Mucosa of gallbladder (tissue), 1 donor: ENCODE measurements at places on chromosomes 7 and 10. TPM values are rescaled to one million over a fixed set of nuclear protein-coding genes. Genes with fewer than 3 reads are reported as not detected.

The MACC1 gene
- 13.4 TPM for total RNA-seq

The RARRES2 gene
- 143 TPM for total RNA-seq

DNA sequence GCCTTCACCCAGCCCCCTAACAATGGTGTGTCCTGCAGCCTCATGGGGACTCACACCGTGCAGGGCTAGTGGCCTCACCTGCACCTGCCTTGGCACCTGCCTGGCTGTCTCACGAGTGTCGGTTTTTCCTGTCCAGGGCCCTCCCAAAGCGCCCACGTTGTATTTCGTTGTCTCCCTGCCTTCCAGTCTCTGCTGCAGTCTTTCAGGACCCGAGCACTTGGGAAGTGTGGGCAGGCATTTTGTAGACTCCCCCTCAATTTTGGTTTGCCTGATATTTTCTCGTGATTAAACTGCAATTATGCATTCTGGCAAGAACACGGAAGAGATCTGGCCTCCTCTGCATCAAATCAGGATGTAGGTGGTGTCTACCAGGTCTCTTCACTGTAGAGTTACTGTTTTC is 17.9 kb downstream of the BNIP3 start:
- no peak for DNase-seq

DNA sequence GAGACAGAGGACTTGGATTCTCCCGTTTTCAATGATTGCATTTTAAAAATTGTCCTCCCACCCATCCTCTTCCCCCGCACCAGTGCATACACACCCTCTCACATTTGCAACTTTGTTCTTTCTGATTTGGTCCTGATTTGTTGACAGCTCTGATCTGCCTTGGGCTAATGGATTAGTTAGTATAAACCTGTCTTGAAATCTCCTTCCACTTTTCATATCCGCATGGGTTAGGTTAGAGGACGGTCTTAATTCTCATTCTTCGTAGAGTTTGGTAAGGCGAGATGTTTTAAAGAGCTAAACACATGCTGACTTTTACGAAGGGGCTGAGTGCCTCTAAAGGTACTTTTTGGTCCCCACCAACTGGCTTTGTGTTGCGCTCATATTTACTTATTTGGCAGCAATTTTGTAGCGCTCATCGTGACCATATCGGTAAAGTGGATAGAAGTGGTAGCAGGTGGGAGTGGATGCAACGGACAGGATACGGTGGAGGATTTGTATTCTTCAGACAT is 1.1 kb downstream of the AHR start:
- DNase-seq, result no peak

GRCh38 chr10:36168777-36169176 is 526.7 kb upstream of the FZD8 start:
- no peak for DNase-seq

GRCh38 chr10:103757531-103758293 is 97.7 kb downstream of the SH3PXD2A start:
- peak; percentile 45 for DNase-seq

DNA sequence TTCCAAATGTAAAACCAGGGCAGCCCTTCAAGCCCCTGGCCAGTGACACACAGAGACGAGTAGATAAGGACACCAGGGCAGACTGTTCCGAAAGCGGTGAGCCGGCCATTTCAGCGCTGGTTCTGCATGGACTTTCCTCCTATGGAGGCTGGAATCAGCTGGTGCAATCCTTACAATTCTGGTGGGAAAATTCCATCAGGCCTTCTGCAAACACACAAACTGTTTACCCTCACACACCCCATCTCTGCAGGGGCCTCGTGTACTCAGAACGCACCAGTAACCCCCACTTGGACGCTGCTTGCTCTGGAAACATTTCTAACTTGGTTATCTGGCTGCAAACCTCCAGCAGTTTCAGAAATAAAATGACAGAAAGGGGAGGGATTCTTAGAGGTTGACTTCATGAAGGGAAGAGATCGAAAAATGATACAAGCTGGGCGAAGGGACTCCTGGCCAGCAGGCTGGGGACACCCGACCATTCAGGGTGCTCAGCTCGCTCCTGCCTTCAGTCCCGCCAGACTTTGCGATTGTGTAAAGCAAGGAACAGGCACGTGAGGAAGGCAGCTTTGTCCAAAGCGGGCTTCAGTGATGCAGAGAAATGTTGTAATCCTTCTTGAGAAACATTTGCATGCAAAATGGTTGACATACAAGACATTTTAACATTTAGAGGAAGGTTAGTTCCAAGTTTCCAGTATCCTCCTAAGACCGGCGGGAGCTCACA is 19.7 kb upstream of the SHH start:
- no peak for DNase-seq

DNA sequence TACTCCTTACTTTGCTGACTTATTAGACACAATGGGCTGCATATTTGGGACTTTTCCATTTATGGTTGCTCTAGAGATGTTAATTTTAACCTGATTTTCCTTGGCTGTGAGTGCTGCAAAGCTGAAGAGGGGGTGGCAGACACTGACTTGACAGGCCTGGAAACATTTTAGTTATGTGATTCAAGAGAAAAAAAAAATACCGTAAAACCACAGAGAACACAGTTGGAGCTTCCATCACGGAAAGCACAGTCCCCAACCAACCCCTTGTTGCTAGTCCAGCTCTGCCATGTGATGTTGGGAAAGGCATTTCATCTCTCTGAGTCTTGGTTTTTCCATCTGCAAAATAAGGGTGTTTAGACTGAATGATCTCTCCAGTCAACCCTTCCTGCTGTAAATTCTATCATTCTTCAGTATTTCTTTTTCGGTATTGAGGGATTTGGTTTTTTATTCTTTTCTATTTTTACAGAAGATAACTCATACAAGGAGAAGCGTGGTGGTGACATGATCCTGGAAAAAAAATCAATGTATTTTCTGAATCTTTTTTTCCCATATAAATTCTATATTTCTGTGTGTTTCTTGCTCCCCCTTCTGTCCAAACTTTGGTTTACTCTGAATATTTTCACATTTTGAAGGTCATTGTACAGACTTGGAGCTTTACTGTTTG is 246.1 kb downstream of the REEP3 start:
- DNase-seq, result no peak

- no peak for DNase-seq
Measured at GRCh38 chr7:108815815-108816214, 246.1 kb downstream of the DNAJB9 start.

DNA sequence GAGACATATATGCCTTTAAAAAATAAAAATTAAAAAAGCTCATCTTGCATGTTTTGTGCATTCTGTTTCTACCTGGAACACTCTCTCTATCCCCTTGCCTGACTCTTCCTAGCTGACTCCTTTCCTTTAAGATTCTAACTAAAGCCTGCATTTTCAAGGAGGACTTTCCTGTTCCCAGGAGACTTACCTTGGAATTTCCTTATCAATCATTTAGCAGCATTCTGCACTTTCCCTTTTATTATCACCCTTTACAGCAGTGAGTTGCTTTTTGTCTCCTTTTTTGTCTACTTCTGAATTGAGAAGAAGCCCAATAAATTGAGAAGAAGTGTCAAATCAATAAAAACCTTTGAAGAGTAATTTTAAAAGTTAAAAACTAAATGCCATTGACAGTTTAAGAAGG is 142.2 kb upstream of the TMEM196 start:
- DNase-seq, result no peak

- no peak for DNase-seq
Measured at GRCh38 chr10:24926557-24926956, 25.8 kb downstream of the PRTFDC1 start.

DNA sequence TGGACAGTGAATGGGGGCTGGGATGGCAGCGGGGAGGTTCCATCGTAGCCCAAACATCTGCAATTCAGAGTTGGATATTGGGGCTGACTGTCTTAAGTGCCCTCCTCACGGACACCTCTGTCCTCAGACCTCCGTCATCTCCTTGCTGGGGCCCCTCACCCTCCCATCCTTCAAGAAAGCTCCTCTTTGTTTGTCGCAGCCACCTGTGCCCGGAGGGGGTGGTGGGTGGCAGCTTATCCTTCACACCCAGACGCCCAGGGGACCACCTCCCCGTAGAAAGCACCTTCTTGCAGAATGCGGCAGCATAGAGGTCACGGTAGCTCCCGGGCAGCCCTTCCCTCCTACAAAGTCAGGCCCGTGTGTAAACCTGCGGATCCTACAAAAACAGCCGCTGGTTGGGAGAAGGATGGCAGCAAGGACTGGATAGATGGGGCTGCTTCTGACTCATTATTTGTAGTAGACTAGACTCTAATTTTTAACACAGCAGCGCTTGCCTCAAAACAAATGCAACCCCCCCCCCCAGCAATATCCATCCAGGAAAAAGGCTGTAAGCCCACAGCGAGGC is 1.3 kb upstream of the PTPRN2 start:
- DNase-seq, result no peak

- DNase-seq, result no peak
Measured at GRCh38 chr10:35058134-35058533, 32.0 kb downstream of the CUL2 start.
